ENCODE measurements at places on chromosomes 1 and 21.

DNA sequence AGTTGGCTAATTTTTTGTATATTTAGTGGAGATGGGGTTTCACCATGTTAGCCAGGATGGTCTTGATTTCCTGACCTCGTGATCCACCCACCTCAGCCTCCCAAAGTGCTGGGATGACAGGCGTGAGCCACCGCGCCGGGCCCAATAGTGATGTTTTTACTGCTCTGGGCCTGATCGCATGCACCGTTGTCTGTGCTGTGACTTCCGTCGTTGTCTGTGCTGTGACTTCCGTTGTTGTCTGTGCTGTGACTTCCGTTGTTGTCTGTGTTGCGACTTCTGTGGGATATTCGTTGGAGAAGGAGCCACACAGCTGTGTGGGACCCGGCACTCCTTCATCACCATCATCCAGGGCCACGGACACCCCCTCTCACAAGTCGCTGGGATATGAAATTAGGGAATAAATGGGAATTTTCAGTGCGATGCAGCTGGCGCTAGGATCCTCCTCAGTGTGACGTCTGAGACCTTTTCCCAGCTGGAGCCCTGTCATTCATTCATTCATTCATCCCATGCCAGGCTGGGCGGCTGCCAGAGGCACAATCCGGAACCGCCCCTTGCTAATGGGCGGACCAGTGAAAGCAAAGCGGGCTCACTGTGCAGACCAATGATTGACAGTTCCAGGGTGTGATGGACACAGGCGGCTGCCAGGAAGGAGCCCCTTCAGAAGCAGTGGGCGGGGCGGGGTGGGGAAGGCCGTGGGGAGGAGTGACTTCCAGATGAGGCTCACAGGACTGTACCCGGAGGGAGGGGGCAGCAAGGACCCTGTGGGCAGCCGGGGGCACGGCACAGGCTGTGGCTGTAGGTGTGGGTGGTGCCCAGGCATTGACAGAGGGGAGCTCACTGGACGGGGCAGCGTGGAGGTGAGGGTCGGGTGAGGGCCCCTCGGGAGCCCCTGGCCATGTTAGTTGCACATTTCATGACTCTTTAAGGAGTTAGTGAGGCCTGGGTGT lies 48.9 kb downstream of the PRKCZ start:
- no peak for DNase-seq

GRCh38 chr1:202164271-202165037 lies 4.1 kb upstream of the PTPN7 start:
- DNase-seq = no peak

- no peak for DNase-seq
Measured at GRCh38 chr1:1782399-1783221, 4.3 kb upstream of the NADK start.

DNA sequence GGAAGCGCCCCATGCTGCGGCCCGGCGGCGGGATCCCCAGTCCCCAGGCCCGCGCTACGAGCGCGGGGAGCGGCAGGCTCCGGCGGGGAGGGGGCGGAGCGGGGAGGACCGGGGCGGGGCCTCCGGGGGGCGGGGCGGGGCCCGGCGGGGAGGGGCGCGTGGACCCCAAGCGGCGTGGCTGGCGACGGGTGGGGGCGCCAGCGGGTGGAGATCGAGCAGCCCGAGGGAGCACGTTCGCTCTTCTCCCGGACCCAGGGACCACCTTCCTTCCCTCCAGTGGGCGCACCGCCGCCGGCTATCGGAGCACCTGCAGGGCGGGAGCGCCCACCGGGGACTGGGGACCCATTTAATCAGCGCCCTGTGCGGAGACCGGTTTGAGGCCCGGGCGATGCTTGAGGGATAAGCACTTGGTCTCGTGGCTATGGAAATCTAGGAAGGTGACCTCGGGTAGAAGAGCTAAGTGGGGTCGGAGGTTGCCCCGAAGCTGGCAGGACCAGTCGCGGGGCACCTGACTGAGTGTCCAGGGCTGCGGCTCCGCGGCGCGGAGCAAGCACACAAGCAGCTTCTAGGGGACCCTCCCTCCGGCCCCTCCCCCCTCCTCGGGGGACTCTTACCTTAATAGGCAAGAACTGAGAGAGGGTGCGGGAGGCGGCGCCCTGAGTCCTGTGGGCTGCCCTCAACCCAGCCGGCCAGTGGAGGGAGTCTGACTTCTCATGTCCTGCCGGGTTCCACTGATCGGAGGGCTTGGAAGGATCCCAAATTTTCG lies at the start of gene TSPAN2:
Gene TSPAN2, minus strand, starts transcription at position 84 of the 766 bp plus-strand sequence. Its CDS starts 71 bp downstream, at position 13.
- DNase-seq = peak; percentile 52

GRCh38 chr1:207319199-207319598 lies 2.3 kb upstream of the CD55 start:
- no peak for DNase-seq

DNA sequence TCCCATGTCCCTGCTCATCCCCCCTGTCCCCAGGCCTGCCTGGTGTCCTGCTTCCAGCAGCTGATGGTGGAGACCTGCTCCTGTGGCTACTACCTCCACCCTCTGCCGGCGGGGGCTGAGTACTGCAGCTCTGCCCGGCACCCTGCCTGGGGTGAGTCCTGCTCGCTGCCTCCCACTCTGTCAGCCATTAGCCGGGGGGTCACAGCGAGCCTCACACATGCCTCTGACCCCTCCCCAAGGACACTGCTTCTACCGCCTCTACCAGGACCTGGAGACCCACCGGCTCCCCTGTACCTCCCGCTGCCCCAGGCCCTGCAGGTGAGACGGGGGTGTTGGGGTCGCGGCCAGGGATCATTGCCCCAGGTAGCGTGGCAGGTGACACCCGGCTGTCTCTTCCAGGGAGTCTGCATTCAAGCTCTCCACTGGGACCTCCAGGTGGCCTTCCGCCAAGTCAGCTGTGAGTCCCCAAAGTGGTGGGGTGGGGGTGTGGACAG lies 10.0 kb downstream of the SCNN1D start:
- DNase-seq = peak; percentile 49

All from RPMI7951 (cell line).